Caco-2 (cell line): ENCODE measurements at places on chromosomes 3 and 15. TPM values are rescaled to one million over a fixed set of nuclear protein-coding genes. Genes with fewer than 3 reads are reported as not detected.

DNA sequence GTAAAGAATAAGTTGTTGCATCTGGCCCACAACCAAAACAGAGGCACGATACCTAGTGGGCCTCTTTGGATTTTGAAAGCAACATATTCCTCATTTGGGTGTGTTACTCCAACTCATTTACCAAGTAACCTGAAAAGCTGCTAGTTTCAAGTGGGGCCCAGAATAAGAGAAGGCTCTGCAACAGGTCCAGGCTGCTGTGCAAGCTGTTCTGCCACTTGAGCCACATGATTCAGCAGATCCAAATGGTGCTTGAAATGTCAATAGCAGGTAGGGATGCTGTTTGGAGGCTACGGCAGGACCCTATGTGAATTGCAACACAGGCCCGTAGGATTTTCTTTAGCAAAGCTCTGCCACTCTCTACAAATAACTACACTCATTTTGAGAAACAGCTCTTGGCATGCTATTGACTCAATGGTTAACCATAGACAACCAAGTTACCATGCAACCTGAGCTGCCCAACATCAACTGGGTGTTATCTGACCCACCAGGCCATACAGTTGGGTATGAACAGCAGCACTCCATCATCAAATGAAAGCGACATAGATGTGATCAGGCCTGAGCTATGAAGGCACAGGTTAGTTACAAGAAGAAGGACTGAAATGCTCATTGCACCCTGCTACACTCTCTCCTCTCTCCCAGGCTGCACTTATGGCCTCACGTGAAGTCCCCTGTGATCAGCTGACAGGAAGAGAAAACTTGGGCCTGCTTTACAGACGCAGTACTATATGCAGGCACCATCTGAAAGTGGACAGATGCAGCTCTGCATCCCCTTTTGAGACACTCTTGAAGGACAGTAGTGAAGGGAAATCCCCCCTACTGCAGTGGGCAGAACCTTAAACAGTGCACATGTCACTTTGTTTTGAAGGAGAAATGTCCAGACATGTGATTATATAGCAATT lies 9.5 kb upstream of the MCF2L2 start:
- no peak for DNase-seq

DNA sequence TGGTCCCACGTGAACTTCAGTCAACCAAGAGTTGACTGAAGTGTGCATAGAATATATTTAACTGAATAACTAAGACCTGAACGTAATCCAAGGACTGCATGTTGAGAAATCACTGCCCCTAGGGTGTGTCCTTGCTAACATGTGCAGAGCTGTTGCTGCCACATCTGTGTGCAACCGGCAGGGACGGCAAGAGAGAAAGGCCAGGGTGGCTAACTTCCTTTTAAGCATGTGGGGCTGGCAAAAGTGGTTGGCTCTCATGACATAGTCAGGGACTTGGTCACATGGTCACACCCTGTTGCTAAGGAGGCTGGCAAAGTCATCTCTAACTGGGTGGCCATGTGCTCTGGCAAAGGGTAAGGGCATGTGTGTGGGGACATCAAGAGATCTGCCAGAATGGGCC lies 52.4 kb downstream of the GASK1A start:
- peak; percentile 3 for DNase-seq

LSM3 gene
- 19.1 and 20.5 TPM in 2 replicates for total RNA-seq

DNA sequence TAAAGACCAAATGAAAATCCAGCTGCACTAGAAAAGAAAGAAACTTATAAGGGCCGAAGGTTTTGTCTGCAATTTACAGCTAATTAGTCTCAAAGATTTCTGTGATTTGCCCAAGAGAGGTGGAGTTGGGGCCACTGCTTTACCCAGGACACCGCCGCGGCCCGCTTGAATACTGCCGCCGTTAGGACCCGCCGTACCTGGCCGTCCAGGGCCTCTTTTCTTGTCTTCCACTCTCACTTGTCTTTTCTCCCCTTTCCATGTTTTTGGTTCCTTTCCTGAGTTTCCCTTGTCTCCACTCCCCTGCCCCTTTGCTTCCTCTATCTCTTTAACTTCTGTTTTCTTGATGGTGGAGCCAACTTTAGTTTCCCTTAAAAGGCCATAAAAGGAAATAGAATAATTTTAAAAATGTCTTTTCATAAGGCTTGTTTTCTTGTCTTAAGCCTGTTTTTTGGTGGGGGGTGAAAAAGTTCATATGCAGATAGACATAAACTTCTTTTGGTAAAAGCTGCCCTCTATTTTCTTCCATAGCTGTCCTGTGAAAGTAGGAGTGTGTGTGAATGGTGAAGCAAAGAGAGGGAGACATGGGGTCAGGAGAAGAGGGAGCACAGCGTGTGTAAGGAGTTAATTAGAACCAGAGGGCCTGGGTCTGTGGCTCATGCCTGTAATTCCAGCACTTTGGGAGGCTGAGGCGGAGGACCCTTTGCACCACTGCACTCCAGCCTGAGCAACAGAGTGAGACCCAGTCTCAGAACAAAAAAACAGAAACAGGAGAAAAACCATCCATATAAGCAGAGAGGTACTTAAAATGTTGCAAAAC lies 16.0 kb upstream of the CCNL1 start:
- no peak for DNase-seq

PPP2R3A gene
- 9.5 and 10.2 TPM in 2 replicates for total RNA-seq

DNA sequence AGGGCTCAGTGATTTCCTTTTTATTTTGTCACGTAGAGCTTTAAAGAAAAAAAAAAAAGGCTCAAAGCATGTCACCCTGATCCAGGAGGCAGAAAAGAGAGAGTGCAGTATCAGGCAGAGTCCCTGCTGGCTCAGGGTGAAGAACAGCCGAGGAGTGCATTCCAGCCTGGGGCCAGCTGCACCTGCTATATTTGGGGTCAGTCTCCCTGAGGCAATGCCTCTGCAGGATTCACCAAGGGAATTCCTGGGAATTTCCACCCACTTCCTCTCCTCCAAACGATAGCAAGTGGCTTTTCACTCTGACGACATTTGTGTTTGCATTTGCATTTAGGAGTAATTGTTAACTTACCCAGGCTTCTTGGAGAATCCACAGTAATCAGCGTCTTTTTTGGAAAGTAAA lies 202.9 kb upstream of the CTNNB1 start:
- DNase-seq, result peak; percentile 73

CLRN1 gene
- total RNA-seq, result not detected in 2 replicates

DNA sequence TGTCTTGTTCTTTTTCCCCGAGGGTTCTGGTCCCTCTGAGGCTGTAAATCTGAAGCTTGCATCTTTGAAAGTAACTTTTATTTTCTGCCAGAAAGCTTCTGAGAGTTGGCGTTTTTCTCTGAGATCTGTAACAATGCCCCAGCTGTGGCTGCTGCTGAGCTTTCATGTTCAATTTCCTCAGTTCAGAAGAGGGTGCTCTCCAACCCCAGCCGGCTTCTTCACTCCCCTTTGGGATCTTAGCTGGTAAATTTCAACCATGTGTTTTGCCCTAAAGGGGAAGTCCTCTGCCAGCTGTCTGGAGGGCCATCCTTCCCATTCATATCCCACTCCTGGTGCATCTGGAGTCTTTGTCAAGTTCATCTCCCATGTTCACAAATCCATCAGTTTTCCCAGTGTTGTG lies 18.3 kb upstream of the CFAP100 start:
- DNase-seq, result no peak

DNA sequence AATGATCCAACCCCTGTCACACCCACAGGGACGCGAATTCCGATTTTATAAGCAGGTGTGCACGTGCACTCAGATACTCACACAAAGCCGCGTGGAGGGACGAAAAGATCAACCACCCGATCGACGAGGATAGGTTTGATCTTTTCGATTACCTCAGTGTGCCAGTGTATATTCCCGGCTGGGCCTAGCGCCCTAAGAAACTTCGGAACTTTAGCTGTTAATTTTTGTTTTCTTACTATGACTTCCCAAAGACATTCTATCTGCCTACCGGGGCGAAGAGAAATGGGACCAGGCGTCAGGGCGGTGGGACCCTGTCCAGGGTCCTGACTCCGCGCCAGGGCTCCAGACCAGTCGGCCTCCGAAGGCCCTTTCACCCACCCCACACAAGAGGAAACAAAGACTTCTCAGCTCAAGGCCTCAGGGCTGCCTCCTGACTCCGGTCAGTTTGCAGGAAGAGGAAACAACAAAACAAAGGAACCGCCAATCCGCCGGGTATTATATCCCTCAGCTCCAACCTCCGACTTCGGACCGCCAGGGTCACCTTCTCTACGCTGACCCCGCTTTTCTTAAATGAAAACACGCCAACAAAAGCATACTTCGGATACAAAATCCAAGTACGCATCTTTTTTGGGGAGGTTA lies 6.8 kb downstream of the ONECUT1 start:
- DNase-seq, result no peak
